ENCODE measurements at places on chromosomes 2 and 18.

- DNase-seq, result no peak
Measured at GRCh38 chr18:76996429-76996828, 136.2 kb downstream of the MBP start.

- DNase-seq, result no peak
Measured at GRCh38 chr2:133213651-133214050, 354.6 kb downstream of the NCKAP5 start.

DNA sequence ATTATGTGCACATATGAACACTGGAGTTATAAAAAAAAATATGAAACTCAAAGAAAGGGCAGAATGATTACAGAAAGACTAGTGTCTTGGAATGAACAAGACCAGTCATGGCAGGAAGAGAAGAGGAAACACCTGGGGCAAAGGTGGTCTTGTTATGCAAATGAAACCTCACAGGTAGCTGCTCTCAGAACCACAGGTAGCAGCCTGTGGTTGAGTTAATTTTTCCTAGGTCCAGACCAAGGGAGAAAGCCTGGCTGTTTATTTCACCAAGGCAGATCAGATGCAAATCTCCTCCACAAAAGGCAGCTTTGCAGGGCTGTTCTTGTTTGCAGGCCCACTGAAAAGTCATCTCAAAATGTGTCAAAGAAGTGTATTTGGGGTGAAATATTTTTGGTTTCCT, 785.8 kb downstream of the RNF144A start:
- no peak for DNase-seq

DNA sequence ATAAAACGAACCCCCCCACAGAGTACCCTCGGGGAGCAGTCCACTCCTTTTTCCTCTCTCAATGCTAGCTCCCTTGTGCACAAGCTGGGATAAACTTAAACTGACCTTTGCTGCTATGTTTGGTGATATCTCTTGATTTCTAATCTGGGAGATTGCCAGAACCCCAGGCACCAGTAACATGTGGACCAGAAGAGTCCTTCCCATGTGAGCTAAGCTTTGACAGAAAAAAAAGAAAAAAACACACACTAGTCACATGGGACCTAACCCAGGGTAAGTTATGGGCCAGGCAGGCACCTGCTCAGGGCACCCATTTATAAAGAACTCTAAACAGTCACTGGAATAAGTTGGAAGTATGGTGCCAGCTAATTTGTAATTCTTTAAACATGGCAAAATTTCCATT, 242.6 kb downstream of the EN1 start:
- no peak for DNase-seq

- no peak for DNase-seq
Measured at GRCh38 chr18:73462092-73462491, 594.3 kb upstream of the NETO1 start.

DNA sequence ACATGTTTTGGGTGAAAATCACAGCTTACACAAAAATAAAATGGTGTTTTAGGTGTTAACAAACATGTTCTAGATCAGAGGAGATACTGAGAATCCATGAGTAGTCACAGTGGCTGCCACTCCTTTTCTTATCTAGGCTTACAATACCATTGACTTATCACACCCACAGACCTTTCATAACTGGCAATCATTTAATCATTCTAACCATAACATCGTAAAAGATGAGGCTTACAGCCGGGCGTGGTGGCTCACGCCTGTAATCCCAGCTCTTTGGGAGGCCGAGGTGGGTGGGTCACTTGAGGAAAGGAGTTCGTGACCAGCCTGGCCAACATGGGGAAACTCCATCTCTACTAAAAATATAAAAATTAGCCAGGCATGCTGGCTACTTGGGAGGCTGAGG, 18.8 kb upstream of the SERPINB5 start:
- DNase-seq, result no peak

- no peak for DNase-seq
Measured at GRCh38 chr18:13568443-13569392, 157.6 kb downstream of the FAM210A start.

- DNase-seq, result no peak
Measured at GRCh38 chr2:230412371-230412711, 3.7 kb upstream of the SP100 start.

DNA sequence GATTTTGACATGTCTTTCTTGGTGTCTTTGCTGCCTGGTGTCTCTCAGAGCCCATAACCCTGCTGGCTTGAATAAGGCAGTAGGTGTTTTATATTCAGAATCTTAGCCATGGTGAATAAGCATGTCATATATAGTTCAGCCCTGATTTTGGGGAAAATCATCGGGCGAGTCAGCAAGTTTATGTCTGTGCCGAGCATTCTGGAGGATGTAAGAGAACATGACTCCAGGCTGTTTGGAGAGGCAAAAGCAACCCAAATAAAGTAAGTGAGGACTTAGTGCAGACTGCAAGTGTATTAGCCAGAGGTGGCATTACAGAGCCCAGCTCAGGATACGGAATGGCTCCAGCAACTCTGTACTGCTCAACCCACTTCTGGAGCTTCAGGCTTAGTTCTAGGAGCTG, 50.3 kb downstream of the TCF7L1 start:
- no peak for DNase-seq

DNA sequence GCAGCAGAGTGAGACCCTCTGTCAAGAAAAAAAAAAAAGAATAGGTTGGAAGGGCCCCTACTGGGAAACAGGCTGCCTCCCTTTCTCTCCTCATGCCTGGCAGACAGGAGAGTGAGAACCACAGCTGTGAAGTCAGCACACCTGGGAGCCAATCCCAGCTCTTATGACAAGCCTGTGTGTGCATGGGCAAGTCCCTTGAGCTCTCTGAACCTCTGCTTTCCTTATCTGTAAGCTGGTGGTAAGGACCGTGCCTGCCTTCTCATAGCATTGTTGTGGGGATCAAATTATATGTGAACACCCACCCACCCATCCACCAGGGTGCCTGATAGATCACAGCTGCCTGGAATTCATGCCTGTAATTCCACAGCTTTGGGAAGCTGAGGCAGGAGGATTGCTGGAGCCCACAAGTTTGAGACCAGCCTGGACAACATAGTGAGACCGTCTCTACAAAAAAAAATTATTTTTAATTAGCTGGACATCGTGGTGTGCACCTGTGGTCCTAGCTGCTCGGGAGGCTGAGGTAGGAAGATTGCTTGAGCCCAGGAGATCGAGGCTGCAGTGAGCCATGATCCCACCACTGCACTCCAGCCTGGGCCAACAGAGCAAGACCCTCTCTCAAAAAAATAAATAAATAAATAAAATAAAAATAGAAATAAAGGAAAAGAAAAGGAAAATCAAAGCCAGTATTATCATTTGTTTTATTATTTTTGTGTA, 66.9 kb upstream of the MCFD2 start:
- no peak for DNase-seq

DNA sequence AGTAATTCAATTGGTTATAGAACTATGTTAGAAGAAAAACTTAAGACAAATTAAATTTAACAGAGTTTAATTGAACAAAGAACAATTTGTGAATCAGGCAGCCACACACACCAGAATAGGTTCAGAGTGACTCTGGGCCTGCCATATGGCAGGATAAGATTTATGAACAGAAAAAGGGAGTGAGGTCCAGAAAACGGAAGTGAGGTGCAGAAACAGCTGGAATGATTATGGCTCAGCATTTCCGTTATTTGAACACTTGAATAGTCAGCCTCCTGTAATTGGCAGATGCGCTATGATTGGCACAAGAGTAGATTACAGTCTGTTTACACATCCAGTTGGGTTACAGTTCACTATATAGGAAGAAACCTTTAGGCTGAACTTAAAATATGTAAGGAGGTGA, 99.0 kb downstream of the MBD2 start:
- no peak for DNase-seq

GRCh38 chr2:196849895-196850294, 40.7 kb upstream of the C2orf66 start:
- DNase-seq, result peak; percentile 53

- no peak for DNase-seq
Measured at GRCh38 chr2:4483050-4483449, 779.7 kb downstream of the DCDC2C start.

- no peak for DNase-seq
Measured at GRCh38 chr2:196956069-196956468, 29.6 kb upstream of the PGAP1 start.

DNA sequence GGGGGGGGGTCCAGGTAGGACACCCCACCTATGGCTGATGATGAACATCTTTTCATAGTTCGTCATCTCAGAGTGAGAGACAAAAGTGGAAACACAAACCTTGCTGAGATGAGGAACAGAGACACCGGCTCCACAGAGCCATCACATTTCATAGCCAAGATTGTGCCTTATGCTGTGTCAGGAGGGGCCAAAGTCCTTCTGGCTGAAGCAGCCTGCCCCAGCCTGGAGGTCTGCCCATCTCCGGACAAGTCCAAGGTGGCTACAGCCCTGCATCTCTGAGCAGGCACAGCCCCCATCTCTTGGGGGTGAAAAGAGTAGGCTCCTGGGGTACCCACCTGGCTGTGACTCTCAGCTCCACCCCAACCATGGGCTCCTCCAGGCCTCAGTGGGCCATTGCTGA, 70.3 kb downstream of the ZBTB7C start:
- DNase-seq, result no peak

GRCh38 chr18:34773961-34774766, 64.1 kb downstream of the DTNA start:
- DNase-seq, result no peak

- DNase-seq, result peak; percentile 12
Measured at GRCh38 chr2:1268034-1268433, 145.2 kb upstream of the TPO start.

- no peak for DNase-seq
Measured at GRCh38 chr2:150878356-150878755, 383.3 kb downstream of the RBM43 start.

GRCh38 chr18:61882296-61883004, 10.4 kb downstream of the RNF152 start:
- DNase-seq, result peak; percentile 90

DNA sequence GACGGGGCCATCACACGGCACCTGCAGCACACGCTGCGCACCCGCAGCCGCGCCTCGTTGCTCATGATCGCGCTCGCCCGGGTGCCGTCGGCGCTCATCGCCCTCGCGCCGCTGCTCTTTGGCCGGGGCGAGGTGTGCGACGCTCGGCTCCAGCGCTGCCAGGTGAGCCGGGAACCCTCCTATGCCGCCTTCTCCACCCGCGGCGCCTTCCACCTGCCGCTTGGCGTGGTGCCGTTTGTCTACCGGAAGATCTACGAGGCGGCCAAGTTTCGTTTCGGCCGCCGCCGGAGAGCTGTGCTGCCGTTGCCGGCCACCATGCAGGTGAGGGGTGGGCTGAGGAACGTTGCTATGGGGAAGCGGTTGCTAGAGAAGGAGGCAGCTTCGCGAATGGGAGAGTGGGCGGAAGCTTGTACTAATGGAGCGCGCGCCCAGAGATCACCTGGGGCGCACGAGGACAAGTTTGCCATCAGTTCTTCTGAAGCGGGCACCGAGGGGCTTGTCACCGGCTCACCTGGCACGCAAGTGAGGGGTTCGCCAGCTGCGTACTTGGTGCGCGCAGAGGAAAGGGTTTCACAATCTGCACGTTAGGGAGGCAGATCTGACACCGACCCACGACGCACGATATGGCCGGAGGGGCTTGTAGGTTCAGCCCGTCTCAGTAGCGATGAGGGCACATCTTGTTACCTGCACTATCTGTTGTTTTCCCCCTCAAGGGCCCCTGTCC, 45.6 kb downstream of the DDX18 start:
- DNase-seq, result no peak

- DNase-seq, result no peak
Measured at GRCh38 chr2:234977228-234977679, 25.4 kb downstream of the SH3BP4 start.

DNA sequence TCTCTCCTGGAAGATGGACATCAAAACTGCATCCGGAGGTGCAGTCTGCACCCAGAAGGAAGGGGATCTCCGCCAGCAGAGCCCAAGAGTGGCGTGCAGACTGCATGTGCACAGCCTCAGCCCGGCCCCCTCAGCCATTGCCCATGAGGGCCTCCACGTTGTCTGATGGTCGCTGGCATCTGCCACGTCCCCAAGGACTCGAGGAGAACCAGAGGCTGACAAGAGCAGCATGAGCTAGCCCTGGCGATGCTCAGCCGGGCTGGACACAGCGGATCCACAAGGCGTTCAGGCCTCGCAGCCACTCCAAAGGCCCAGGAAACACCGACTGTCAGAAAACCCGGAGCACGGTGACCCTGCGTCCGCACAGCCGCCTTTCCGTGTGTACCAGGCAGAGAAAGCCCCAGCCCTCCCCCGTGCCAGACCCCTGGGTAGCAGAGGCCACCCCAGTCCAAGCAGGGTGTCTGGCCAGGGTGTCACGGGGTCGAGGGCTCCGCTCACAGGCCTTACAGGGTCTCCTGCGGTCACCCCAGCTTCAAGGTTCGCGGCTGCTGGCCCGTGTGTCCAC, 48.3 kb downstream of the SLC66A2 start:
- no peak for DNase-seq

DNA sequence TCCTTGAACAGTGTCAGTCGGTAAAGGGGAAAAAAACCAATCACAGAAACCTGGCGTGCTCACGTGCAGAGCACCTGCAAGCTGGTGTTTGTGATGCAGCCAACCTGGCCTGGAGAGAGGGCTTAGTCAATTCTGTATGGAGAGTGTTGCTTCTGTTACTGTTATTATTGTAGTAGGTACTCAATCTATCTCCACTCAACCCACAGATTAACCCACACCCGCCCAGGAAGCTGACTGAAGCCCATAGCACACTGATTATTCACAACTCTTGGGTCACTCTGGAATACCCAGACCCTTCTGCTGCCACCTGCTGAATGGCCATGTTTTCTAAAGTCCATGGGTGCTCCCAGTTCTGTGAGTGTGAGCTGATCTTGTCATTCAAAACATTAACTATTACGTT, 53.9 kb downstream of the TNFRSF11A start:
- no peak for DNase-seq

DNA sequence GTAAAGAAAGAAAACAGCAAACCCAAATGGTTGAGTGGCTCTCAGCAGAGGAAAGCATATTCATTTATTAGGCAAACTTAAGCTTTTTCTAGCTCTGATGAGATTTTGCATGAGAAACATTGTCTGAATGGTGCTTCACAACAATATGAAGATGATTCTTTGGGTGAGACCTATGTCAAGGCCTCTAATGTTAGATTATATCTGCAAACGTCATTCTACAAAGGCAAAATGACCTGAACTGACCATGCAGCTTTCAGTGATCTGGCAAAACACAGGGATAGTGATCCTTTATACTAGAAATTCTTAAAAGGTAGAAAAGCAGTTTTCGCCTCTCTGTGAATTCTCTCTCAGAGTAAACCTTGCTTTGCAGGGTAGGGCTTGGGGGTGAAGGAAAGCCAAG, 11.7 kb downstream of the RHBDD1 start:
- DNase-seq, result no peak

- DNase-seq, result peak; percentile 37
Measured at GRCh38 chr2:218028562-218029348, 26.0 kb upstream of the TNS1 start.

DNA sequence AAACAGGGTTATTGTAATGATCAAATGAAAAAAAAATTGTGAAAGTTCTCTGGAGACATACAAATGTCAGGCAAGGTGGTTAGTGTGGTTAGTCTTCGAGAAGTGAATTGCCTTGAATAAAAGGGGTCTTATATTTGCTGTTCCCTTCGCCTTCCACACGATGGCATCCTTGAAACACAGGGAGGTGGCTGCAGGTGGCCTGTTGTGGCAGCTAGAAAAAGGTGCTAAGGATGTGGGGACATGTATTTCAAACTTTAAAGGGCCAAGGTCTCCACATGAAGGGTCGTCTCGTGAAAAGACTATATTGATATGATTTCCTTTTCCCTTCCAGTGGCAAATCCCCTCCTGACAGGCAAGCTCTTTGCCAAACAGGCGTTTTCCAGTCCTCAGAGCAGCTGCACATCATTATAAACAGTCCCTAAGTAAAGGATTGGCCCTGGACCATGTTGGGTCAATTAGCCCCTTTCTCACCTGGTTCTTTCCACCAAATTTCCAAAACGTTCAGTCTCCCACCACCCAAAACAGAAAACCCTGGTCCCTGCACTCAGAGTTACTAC, 68.5 kb downstream of the COPS8 start:
- peak; percentile 80 for DNase-seq

- no peak for DNase-seq
Measured at GRCh38 chr2:145740302-145740701, 1220.4 kb upstream of the ZEB2 start.
